GM12892 (cell line): ENCODE measurements at places on chromosomes 6 and 20.

- DNase-seq, result no peak
Measured at GRCh38 chr6:125151700-125152099, 1.9 kb upstream of the TPD52L1 start.

- no peak for DNase-seq
Measured at GRCh38 chr6:123715006-123715863, 78.5 kb upstream of the TRDN start.

DNA sequence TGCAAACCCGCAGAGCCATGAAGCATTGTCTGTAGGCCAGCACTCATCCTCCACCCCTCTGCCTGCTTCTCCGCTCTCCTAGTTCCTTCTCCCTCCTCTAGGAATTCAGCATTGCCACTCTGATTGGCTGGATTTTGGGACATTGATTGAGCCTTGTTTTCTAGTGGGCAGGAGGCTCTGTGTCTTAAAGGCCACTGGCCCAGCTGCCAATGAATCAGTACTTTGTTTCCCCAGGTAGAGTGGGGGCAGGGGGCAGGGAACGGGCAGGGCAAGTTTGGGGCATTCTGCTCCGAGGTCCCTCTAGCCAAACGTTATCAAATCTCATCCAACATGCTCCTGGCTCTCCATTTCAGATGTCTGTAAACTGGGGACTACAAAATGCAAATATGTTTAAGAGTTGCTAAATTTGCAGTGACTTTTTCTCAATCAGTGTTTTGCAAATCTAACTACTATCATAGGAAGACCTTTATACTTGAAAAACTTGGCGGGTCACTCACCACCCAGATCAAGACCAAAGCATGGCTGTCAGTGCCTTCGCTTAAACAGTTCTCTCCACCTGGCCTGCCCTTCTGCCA, 10.4 kb upstream of the BPI start:
- no peak for DNase-seq

DNA sequence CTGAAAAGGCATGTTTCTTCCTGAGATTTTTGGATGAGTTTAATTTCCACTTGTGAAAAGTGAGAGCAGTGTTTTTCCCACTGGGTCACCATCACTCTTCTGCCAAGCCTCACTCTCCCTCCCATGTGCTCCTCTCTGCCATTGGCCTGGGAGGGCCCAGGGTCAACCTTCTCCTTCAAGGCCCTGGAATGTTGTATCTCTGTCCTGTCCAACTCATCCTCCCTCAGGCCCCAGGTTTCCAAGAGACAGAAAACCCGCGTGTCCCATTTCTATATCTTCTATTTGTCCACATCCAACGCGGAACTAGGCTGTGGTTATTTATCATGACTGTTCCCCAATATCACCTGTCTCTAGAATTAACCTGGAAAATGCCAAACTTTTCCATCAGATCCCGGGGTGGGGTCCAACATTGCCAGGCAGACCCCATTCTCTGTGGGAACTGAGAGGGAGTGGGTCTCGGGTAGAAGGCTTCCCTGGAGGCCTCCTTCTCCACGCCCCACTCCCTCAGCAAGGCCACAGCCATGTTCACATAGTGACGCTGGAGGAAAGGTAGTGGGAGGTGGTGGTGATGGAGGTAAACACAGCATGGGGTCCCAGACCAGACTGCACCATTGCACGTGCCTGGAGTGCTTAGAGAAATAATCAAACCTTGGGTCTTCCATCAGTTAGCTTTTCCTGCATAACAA, 173.5 kb downstream of the SCP2D1 start:
- DNase-seq, result no peak

DNA sequence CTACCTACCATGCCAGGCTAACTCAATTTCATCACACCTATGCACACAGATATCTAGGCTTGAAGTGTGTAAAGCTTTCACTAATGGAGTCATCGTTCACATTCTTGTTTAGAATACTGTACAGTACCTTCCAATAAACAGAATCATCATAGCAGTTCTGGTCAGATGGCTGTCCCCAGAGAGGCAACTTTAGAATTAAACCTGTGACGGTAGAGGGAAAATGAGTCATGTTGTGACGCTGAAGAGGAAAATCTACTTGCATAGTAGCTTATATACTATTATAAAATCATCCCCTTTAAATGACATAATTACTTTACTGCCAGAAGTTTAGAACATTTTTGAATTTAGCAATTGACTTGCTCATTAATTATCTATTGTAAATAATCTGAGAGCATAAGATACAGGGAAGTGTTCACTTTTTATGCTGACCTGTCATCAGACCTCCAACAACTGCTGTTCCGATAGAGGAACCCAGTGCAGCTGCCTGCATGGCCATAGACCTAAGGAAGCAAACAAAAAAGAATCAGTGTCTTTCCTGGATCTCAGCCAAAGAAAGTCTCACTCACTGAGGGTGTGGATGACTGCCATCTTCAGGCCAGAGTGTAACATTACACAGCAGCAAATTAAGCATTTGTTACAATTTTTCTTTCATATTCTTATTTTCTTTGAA, 29.8 kb downstream of the RHAG start:
- DNase-seq, result peak; percentile 8

DNA sequence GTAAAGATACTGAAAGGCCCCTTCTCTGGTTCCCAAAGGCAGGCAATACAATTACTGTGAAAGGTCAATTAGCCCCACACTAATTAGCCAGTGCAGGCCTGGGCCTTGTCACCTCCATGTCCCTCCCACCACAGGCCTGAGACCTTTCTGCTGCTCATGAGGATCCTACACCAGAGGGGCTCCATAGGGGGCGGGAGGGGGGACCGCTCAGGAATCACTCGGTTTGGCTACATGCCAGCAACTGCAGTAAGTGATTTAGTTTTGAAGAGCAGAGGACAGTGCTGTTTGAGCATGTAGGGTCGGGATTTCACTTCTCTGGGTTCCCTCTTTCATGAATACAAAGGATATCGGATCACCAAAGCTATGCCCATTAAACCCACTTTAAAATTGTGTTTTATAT, 455.6 kb downstream of the PRKN start:
- no peak for DNase-seq
